ENCODE measurements at places on chromosomes 5 and 9.

- no peak for DNase-seq
Observed at GRCh38 chr9:37989701-37990100, 79.3 kb downstream of the SHB start.

DNA sequence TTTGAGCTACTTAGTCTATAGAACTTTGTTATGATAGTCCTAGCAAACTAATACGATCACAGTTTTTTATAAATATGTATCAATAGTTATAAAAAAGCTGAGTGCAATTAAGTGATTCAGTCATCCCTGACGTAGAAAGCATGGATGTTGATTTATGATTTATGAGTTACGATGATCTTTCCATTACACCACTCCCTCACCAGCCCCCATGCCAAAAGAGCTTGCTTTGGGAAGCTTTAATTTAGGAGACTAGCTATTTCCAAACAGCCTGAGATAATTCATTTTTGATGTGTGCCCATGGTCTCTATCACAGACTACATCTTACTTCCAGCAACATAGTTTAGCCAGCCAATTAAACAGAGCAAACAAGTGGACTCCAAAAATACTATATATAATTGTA lies 256.8 kb downstream of the GABRG2 start:
- no peak for DNase-seq

GRCh38 chr5:135942202-135942771 lies 12.5 kb downstream of the LECT2 start:
- no peak for DNase-seq

GRCh38 chr5:61352180-61352579 lies 20.1 kb downstream of the ZSWIM6 start:
- DNase-seq, result no peak

- peak; percentile 19 for DNase-seq
Observed at GRCh38 chr9:122463828-122464632, 13.7 kb downstream of the OR1J1 start.

DNA sequence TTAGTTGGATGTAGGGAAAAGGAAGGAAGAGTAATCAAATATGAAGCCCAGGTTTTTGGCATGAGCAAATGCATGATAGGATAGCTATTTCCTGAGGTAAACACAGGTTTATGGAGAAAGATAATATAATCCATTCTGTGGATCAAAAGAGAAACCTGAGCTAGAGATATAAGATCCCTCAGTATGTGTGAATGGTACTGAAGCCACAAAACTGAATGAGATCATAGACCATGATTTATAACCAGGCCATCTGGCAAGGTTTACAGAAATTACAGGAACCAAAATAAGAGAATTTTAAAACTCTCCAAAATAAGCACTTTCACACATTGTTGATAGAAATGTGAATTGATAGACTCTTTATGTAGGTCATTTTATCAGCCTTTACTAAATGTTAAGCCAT lies 28.7 kb upstream of the ECM2 start:
- peak; percentile 80 for DNase-seq

GRCh38 chr9:102456562-102456961 lies 538.6 kb upstream of the CYLC2 start:
- DNase-seq, result no peak
